ENCODE measurements at places on chromosomes 5 and 9. TPM values are rescaled to one million over a fixed set of nuclear protein-coding genes. Genes with fewer than 3 reads are reported as not detected.
A peak's percentile ranks its signal among the peaks of the same experiment; 100 is the strongest.

Gene NUTM2F
- total RNA-seq: not detected

Gene SLCO6A1
- total RNA-seq: not detected

Gene STKLD1
- 0.28 TPM for total RNA-seq

Gene PARP8
- total RNA-seq: 8.2 TPM

Gene RANBP3L
- not detected for total RNA-seq

Gene RMRP
- 13,690 TPM for total RNA-seq

Gene PCDHA10
- under 0.01 TPM for total RNA-seq

GRCh38 chr9:112783551-112783954 lies 33.0 kb downstream of the SNX30 start:
- no peak overlapping the region for H3K4me3 ChIP-seq
- H3K36me3 ChIP-seq: no peaks in the 10 kb centered on the region
- no peak overlapping the region for H3K27ac ChIP-seq
- no peaks in the 10 kb centered on the region for H3K27me3 ChIP-seq

GRCh38 chr5:88785746-88786565 lies 97.0 kb downstream of the MEF2C start:
- no peak overlapping the region for H3K27ac ChIP-seq
- no peaks in the 10 kb centered on the region for H3K27me3 ChIP-seq
- H3K4me1 ChIP-seq: peaks cover 6% of the 10 kb centered on the region
- no peaks in the 10 kb centered on the region for H3K36me3 ChIP-seq
- DNase-seq: peak; percentile 93

DNA sequence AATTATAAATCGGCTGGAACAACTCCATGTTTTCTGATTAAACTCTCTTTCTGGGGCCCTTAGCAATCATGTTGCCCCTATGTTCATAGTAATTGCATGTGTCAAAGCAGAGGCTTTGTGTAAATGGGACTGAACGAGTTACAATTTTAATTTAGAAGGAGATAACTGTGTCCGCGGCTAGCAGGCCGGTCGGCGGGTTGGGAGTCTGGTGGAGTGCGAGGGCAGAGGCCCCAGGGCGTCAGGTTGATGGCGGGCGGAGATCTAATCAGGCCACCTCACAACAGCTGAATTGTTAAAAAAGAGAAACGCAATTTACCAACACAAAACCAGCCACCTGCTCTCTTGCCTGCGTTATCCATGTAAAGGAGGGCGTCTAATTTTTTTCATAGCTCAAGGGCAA lies 134.9 kb upstream of the LPCAT1 start:
- DNase-seq: no peak
- H3K4me3 ChIP-seq: no peak overlapping the region
- peaks cover 59% of the 10 kb centered on the region for H3K27me3 ChIP-seq
- no peaks in the 10 kb centered on the region for H3K36me3 ChIP-seq

DNA sequence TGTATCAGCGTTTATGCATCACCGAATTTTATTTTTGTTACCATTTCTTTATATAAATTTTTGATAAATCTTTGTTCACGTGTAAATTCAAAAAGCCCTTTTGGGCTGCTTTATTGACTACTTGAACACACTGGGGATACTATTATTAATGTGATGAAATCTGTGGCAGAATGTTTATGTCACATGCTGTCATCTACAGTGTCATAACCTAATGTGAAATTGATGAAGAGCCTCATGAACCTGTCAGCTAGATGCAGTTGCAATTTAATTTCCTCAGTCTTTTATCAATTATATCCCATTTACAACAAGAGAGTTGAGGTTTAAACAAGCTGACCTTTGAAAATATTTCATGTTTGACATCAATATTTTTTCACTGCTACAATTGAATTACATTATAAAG lies 1100.4 kb upstream of the COX7C start:
- no peak overlapping the region for H3K4me3 ChIP-seq
- H3K4me1 ChIP-seq: no peaks in the 10 kb centered on the region
- no peak overlapping the region for H3K27ac ChIP-seq
- no peak for DNase-seq

DNA sequence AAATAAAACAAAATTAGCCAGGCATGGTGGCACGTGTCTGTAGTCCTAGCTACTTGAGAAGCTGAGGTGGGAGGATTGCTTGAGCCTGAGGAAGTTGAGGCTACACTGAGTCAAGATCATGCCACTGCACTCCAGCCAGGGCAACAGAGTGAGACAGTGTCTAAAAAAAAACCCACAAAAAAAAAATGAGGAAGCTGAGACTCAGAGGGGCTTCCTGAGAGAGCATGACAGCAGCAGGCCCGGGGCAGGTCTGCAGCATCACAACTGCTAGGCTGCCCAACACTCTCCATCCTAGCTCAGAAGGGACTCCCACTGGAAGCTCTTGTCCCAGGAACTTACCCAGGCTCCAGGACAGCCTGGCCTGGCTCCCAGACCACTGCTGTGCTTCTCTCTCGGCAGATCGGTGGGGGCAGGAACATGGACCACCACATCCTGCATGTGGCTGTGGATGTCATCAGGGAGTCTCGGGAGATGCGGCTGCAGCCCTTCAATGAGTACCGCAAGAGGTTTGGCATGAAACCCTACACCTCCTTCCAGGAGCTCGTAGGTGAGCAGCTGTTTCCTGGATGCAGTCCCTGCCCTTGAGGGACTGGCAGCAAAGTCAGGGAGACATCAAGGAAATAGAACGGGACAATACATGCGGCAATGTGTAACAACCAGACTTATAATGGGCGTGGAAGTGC lies 19.1 kb downstream of the PTGS1 start:
- no peak overlapping the region for H3K4me3 ChIP-seq
- peaks cover 17% of the 10 kb centered on the region for H3K4me1 ChIP-seq
- DNase-seq: no peak
- H3K27ac ChIP-seq: no peak overlapping the region

DNA sequence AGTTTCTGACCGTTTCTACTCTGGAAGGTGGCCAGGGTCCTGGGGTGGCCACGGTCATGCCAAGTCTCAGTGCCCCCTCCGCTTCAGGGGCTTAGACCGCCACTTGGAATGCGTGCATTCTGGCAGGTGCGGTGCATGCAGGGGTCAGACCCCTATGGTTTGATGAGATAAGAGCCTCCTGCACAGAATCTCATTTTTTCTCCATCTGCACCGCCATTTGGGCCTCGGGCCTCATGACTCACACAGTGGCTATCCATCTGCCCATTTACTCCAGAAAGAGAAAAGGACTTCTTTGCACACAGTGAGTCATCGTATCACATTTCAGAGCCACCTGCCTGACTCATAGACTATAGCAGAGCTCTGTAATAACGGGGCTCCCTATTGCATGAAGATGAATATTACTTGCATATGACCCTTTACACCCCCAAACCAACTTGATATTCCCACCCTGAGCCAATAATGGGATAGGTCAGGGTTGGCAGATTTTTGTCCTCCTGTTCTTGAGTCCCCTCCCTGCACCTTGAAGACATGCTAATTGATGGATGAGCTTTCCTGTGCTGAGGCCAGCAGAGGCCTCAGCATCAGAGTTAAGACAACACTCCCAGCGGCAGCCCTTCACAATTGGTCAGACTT lies 157.4 kb downstream of the NR3C1 start:
- H3K36me3 ChIP-seq: no peaks in the 10 kb centered on the region
- peak overlapping the region; percentile 31 for H3K27ac ChIP-seq
- H3K4me3 ChIP-seq: no peak overlapping the region
- DNase-seq: peak; percentile 97
- H3K27me3 ChIP-seq: no peaks in the 10 kb centered on the region
- peaks cover 36% of the 10 kb centered on the region for H3K4me1 ChIP-seq

DNA sequence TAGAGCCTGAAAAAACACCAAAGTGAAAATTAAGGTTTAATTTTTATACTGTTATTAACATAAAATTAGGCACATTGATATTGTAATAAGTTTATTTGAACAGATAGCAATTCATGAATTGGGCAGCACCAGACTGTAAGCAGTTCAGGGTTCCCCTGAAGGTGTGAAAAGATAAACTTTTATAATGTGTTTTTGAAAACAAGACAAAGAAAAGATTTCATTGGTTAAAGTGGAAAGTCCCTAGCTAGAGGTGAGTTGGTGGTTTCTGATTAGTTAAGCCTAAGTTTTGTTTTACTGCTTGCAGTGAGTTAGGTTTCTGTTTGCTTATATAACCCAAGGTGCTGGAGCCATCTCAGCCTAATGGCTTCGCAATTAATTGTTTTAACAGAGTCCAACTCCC lies 96.5 kb upstream of the RPS23 start:
- DNase-seq: no peak
- H3K36me3 ChIP-seq: no peaks in the 10 kb centered on the region
- H3K27me3 ChIP-seq: peaks cover 2% of the 10 kb centered on the region
- no peak overlapping the region for H3K4me3 ChIP-seq
- H3K4me1 ChIP-seq: peaks cover 3% of the 10 kb centered on the region

- H3K4me1 ChIP-seq: no peaks in the 10 kb centered on the region
- no peak overlapping the region for H3K27ac ChIP-seq
- H3K36me3 ChIP-seq: peaks cover 23% of the 10 kb centered on the region
- peak; percentile 58 for DNase-seq
These were observed 14.3 kb upstream of the LHX3 start for GRCh38 chr9:136219276-136219675.

DNA sequence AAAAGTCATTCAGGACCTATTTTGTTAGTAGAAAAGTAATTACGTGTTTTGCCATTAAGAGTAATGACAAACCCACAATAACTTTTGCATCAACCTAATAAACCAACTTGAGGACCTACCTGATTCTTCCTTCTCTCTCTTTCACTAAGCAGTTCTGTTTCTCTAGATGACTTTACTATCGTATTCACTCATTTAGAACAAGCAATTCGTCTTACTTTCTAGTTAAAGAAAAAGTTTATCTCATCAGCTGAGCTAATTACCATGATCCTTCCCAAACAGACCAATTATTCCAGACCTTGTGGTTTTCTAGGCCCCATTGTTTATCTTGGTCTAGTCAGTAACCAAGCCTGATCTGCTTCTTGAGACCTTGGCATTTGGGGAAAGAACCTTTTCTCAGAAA lies 49.6 kb upstream of the PRDM9 start:
- H3K36me3 ChIP-seq: no peaks in the 10 kb centered on the region
- no peak for DNase-seq
- H3K27me3 ChIP-seq: no peaks in the 10 kb centered on the region
- H3K27ac ChIP-seq: no peak overlapping the region
- H3K4me1 ChIP-seq: no peaks in the 10 kb centered on the region
- no peak overlapping the region for H3K4me3 ChIP-seq

- H3K4me3 ChIP-seq: no peak overlapping the region
- H3K27me3 ChIP-seq: peaks cover 10% of the 10 kb centered on the region
- no peak for DNase-seq
- no peaks in the 10 kb centered on the region for H3K36me3 ChIP-seq
- H3K4me1 ChIP-seq: no peaks in the 10 kb centered on the region
These were observed 151.0 kb upstream of the PTCH1 start for GRCh38 chr9:95667789-95668188.

- no peak for DNase-seq
- no peaks in the 10 kb centered on the region for H3K27me3 ChIP-seq
- no peak overlapping the region for H3K27ac ChIP-seq
- no peak overlapping the region for H3K4me3 ChIP-seq
These were observed 73.6 kb upstream of the ADAMTS16 start for GRCh38 chr5:5066276-5067186.

DNA sequence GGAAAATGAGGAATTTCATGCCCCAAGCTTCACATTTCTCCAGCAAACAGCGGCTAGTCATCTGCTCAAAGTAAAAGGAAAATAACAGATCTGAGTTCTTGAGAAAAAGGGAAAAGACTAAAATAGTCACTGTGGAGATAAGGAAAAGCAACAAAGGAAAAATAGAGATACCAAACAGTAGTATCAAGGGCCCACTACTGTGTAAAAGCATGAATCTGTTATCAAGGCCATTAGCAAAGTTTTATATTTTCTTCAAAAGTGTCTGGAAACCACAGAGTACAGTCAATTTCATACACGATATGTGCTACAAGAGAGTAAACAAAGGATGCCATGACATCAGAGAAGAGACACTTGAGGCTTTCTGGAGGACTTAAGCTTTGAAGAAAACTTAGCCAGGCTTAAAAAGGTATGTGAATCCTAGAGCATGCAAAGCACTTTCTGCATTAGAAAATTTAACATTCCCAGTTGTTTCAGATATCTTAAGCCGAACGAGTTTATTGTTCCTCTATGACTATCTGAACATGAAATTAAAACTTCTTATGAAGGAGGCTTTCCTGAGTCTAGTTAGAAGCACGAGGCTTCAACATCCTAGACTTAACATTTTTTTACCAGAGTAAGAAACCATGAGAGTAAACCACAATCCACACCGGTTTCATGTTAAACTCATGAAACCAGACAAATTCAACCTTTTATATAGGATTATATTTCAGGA lies 1.2 kb downstream of the TTC33 start:
- peak overlapping the region; percentile 92 for H3K4me3 ChIP-seq
- DNase-seq: peak; percentile 66
- H3K27me3 ChIP-seq: no peaks in the 10 kb centered on the region
- H3K36me3 ChIP-seq: peaks cover 6% of the 10 kb centered on the region
- H3K27ac ChIP-seq: no peak overlapping the region

- no peaks in the 10 kb centered on the region for H3K36me3 ChIP-seq
- H3K27ac ChIP-seq: no peak overlapping the region
- H3K4me3 ChIP-seq: no peak overlapping the region
- peaks cover 62% of the 10 kb centered on the region for H3K27me3 ChIP-seq
- DNase-seq: no peak
- no peaks in the 10 kb centered on the region for H3K4me1 ChIP-seq
These were observed 18.8 kb upstream of the FCN1 start for GRCh38 chr9:134936346-134937163.

GRCh38 chr9:117719161-117719920 lies 15.1 kb downstream of the TLR4 start:
- H3K27ac ChIP-seq: no peak overlapping the region
- no peak overlapping the region for H3K4me3 ChIP-seq
- no peak for DNase-seq
- no peaks in the 10 kb centered on the region for H3K4me1 ChIP-seq

- H3K27ac ChIP-seq: no peak overlapping the region
- peaks cover 4% of the 10 kb centered on the region for H3K27me3 ChIP-seq
- H3K4me1 ChIP-seq: no peaks in the 10 kb centered on the region
- no peak overlapping the region for H3K4me3 ChIP-seq
- H3K36me3 ChIP-seq: no peaks in the 10 kb centered on the region
These were observed 17.3 kb upstream of the TERT start for GRCh38 chr5:1312206-1312605.

DNA sequence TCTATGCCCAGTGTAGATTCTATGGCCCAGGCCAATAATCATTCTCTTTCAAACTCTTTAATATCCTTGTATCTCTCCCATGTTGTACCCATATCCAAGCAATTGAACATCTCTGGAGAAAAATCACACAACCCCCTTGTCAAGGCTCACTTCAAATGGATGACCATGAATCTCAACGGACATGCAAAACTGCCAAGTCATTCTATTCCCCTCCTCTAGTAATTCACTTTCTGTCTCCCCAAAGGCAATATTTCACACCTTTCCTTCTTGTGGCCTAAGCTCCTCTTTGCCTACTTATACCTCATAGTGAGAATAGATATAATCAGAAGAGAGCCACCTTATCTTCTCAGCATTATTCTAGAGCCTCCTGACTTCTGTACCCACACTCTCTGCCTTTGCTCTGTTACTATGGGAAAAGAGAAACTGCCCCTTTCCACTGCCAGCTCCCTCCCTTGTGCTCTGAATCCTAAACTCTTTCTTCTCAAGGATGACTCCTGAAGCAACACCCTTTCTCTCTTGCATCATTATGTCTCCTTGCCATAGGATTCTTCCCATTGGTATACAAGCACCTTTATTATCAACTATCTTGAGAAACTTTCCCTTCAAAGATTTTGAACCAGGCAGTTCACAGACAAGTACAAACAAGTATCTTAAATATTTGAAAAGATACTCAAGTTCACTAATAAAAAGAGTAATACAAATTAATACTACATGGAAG lies 66.1 kb downstream of the RPS23 start:
- no peak for DNase-seq
- no peak overlapping the region for H3K4me3 ChIP-seq
- H3K36me3 ChIP-seq: no peaks in the 10 kb centered on the region
- H3K27me3 ChIP-seq: no peaks in the 10 kb centered on the region
- H3K4me1 ChIP-seq: no peaks in the 10 kb centered on the region
- H3K27ac ChIP-seq: no peak overlapping the region

All from IMR-90 (cell line).